NCI-H1092 (cell line): ENCODE measurements at places on chromosomes 16 and 17.

DNA sequence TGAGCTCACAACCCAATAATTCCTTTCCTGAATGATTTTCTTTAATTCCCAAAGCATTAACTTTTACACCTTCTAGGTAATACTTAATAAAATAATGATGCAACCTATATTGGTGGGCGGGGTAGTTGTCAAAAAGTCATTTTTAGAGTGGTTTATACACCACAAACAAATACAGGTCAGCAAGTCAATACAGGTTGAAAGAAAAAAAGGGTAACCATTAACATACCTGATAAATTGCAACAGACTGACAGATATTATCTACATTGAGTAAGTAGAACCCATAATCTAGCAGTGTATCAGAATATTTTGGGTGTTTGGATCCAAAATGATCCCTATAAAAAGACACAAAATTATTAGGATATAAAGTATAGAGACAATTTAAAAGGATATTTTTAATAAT, 39.3 kb downstream of the CHCT1 start:
- DNase-seq: no peak

DNA sequence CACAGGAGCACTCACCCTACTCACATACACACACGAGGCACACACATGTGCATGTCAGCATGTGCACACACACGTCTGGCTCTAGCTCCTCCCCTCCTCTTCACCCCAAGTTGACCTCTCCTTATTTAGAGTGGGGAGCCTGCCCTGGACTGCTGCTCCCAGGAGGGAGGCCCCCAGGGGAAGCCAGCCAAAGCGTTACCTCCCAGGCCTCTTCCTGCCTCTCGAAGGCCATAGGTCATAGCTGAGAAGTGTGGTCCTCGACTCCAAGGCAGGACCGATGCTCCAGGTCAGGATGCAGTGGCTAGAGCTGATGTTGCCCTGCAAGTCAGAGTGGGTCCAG, 18.8 kb downstream of the POLR3K start:
- no peak for DNase-seq

- DNase-seq: no peak
These were observed 150.8 kb downstream of the CPPED1 start for GRCh38 chr16:12652924-12653323.

DNA sequence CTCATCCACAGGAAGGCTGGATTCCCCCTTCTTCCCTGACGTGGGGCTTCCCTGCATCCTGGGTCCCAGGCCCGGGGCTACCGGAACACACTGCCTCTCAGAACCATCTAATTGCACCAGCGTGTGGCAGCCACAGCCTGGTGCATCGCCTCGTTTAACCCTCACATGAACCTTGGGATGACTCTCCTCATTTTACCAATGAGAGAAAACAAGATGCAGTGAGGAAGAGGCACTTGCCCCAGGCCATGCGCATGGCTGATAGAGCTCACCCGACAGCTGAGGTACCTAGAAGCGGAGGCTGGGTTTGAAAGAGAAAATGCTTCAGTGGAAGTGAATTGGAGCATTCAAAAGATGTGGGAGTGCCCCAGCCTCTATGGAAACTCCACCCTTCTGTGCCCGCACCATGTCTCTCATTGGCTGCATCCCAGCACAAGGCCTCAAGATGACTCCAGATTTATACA, 162.3 kb downstream of the KATNIP start:
- DNase-seq: no peak

DNA sequence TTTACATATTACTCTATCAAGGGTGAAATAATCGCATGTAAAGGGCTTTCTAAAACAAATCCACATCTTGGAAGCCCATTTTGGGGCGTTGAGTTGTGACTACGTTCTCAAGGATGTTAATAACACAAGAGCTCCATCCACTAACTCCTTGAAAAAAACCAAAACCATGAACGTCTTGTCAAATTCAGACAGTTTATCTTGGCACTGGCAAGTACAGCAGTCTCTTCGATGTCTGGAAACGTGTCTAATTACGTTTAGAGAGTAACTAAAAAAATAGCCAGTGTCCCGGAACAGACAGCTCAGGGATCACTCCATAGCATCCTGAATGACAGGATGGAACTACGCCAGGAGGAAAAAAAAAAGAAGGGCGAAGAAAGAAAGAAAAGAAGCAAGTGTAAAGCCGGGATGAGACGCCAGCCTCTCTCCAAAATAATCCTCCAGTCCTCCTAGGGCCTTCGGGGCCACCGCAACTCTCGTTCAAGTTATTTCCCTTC, 954 bp downstream of the MYO1D start:
- DNase-seq: no peak
